ENCODE measurements at places on chromosomes 6 and 20.
A peak's percentile ranks its signal among the peaks of the same experiment; 100 is the strongest.

GRCh38 chr6:154951345-154952200, 43.5 kb upstream of the TIAM2 start:
- DNase-seq, result no peak

GRCh38 chr6:28395918-28396317, 3.6 kb downstream of the ZSCAN12 start:
- no peak for DNase-seq

DNA sequence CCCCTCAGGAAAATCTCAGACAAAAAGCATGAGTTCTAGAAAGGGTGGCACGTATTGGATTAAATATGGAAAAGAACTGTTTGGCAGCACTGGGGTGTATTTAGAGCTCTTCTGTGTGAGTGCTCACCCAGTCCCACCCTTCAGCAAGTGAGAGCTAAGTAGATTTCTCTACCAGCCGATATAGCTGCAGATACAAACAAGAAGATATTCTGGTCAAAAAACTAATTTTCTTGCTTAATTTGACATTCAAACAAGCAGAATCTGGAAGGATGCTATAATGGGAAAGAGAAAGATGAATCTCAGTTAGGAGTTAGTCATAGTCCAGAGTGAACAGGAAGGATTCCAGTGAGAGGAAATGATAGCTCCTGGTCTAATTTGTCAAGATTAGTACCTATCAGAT, 232.1 kb downstream of the TMEM242 start:
- no peak for DNase-seq

- DNase-seq, result no peak
Measured at GRCh38 chr6:39310542-39310941, 3.7 kb downstream of the KCNK17 start.

DNA sequence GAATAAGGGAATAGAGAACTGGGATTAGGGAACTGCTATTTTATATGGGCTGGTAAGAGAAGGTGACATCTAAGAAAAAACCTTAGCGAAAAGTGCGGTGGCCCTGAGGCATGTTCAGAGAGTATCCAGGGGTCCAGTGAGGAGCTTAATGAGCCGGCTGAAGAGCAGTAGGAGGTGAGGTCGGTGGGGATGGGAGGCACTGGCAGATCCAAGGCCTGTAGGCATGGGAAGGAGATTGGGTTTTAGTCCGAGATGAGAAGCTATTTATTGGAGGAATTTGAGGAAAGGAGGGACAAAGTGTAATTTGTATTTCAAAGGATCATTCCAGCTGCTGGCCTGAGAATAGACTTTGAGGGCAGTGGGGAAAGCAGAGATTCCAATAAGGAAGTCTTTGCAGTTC, 123.8 kb downstream of the QKI start:
- DNase-seq, result no peak

DNA sequence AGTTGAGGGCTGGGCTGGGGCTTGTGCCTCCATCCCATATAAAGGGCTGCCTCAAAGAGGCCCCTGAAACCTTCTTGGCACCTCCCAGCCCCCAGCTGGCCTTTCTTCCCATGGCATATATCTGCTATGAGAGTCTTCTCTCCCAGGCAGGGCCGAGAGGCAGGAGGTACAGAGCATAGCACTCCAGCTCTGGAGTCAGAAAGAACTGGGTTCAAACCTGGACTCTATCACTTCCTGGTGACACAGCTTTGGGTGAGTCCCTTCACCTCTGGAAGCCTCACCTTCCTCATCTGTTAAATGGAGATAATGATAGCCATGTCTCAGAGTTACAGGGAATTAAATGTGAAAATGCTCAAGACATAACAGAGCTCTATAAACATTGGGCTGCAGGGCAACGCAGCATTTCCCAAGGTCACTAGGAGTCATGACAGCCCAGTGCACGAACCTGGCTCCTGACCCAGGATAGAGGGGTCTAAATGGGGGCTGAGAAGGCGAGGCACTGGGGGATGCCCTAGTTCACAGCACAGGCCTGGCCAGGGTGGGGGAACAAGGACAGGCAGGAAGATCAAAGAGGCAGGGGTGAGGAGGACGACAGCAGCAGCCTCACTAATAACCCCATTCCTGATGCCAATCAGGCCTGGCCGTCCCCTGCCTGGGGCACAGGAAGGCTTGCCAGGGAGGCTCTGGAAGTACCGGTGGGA, 1.9 kb downstream of the FAM83C start:
- DNase-seq, result no peak

DNA sequence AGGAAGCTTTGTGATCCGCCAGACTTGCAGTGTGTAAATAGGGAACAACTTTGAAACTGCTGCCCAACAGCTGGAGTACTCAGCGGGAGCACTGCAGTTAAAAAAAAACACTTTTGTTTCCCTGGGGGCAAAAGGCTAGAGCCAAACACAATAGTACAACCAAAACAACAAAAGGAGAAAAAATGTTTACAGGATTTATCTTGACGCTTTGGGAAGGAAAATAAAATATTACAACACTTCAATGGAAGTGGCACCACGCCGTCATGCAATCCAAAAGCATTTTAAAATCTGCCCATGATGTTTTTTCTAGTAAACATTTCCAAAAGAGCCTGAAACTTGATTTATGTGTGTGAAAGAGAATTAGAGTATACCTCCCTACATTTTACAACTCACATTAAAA, 26.0 kb downstream of the PTPRK start:
- DNase-seq, result no peak

- DNase-seq, result no peak
Measured at GRCh38 chr20:16293590-16293989, 279.7 kb downstream of the KIF16B start.

- DNase-seq, result peak; percentile 63
Measured at GRCh38 chr6:36029464-36029863, 1.9 kb downstream of the MAPK14 start.

DNA sequence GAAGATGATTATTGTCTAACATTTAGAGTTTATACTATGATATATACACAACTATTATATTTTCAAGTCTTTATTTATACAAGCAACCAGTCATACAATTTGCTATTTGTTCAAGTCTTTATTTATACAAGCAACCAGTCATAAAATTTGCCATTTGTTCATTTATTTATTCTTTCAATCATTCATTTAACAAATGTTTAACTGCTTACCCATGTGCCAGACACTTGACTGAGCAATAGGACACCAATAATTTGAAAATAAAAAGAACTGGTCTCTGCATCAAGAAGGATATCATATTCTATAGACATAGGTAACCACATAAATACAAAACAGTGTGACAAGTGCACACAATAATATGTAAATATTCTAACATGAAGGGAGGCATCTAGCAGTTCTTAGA, 20.3 kb downstream of the GRIK2 start:
- DNase-seq, result no peak

- DNase-seq, result no peak
Measured at GRCh38 chr6:52576054-52576391, 837 bp downstream of the TRAM2 start.

GRCh38 chr20:57881466-57882385, 171.9 kb upstream of the PMEPA1 start:
- DNase-seq, result no peak

- no peak for DNase-seq
Measured at GRCh38 chr6:122066200-122066599, 333.3 kb upstream of the HSF2 start.

GRCh38 chr20:10668677-10669368, 5.0 kb downstream of the JAG1 start:
- no peak for DNase-seq

GRCh38 chr20:17525650-17526049, 5.5 kb downstream of the BFSP1 start:
- peak; percentile 55 for DNase-seq

DNA sequence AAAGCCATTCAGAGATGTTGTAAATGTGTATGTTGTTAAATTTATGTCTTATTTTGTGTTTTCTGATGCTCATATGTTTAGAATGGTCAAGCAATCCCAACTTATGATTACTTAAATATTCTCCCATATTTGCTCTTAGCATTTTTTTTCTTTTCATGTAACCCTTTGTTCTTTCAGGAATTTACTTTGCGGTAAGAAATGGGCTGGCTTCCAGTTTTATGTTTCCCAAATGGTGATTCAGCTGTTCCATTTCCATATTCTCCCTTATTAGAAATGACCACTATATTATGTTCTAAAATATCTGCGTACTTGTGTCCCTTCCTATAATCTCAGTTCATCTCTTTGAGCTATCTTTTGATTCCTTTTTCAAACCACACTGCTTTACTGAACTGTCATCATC, 113.7 kb downstream of the CDH26 start:
- DNase-seq, result no peak

DNA sequence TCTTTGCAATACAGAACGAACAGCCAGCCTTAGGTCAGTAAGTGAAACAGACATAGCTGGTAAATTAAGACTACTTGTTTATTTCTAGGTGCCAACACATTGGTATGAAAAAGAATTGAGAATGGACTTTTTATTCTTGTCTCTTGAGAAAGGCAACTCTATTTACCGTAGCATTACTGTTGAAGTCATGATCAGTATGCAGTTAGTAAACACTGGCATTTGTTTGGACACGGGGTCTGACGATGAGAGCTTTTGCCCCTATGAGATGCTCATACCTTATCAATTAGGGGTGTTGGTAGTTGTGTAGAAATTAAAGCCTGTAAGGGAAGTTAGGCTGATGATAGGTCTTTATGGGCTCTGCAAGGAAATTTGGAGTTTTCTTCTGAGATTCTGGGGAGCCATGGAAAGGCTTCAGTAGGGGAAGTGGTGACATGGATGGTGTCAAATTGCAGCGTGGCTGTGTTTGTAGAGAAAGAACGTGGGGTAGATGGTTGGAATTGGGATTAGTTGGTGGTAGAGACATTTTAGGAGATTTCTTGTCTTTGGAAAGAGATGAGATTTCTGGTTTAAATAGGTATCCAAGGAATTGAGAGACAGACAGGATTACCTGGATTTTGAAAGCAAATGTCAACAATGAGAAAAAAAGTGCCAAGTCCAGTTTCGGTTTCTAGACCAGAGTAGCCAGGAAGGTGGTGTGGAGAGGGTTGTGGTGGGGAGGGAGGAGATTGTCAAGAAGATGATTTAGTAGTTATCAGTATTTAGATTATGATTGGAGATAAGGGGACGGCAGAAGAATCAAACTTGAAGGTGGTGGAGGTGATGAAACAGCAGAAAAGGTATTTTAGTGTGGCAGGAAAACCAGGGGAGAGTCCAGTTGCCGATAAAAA, 116.6 kb downstream of the JARID2 start:
- no peak for DNase-seq

DNA sequence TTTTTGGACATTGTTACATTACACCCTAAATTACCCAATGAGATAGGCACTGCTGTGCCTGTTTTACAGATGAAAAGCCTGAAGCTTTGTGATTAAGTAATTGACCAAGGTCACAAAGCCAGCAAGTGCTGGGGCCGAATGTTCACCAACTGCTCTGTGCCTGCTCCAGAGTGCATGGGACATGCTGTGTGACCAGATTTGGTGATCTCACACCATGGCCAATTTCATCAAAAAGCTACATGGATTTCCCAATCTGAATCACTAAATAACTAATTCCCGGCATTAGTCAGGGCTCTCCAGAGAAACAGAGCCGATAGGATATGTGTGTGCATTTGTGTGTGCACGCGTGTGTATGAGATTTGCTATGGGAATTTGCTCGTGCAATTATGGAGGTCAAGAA, 228.3 kb upstream of the ECI2 start:
- no peak for DNase-seq
